ENCODE measurements at places on chromosomes 6 and 20.

GRCh38 chr6:77361018-77361417, 102.3 kb downstream of the HTR1B start:
- no peak for DNase-seq

DNA sequence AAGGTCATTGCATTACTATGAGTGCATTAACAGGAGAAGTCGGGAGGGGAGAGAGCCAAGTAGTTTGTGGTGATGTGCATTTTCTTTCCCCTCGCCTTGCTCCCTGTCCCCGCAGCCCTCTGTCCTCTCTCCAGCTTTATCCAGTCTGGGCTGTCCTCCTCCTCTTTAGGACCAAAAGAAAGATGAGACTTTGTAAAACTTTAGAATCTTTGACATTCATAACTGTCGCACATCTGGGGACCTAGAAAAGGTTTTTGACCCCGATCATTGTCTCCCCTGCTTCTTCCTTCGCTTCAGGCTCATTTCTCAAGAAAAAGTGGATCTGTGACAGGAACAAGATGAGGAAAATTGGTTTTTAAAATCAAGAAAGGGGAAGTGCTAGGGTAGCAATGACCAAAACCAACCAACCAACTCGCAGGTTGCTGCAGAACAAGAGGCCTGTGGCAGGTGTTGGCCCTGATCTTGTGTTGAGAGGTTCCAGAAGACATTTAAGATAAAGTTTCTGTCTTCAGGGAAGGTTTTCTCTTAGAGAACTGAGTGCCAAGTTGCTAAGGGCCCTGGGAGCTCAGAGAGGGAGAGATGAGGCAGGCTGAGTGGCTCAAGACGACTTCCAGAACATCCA, 17.6 kb downstream of the SYTL3 start:
- no peak for DNase-seq

- no peak for DNase-seq
Measured at GRCh38 chr6:21597801-21598673, 4.5 kb downstream of the SOX4 start.

- no peak for DNase-seq
Measured at GRCh38 chr6:80468398-80468797, 361.9 kb downstream of the BCKDHB start.

GRCh38 chr20:60469829-60470228, 511.6 kb downstream of the CDH26 start:
- no peak for DNase-seq

- DNase-seq, result no peak
Measured at GRCh38 chr20:11792568-11792953, 125.1 kb upstream of the BTBD3 start.

DNA sequence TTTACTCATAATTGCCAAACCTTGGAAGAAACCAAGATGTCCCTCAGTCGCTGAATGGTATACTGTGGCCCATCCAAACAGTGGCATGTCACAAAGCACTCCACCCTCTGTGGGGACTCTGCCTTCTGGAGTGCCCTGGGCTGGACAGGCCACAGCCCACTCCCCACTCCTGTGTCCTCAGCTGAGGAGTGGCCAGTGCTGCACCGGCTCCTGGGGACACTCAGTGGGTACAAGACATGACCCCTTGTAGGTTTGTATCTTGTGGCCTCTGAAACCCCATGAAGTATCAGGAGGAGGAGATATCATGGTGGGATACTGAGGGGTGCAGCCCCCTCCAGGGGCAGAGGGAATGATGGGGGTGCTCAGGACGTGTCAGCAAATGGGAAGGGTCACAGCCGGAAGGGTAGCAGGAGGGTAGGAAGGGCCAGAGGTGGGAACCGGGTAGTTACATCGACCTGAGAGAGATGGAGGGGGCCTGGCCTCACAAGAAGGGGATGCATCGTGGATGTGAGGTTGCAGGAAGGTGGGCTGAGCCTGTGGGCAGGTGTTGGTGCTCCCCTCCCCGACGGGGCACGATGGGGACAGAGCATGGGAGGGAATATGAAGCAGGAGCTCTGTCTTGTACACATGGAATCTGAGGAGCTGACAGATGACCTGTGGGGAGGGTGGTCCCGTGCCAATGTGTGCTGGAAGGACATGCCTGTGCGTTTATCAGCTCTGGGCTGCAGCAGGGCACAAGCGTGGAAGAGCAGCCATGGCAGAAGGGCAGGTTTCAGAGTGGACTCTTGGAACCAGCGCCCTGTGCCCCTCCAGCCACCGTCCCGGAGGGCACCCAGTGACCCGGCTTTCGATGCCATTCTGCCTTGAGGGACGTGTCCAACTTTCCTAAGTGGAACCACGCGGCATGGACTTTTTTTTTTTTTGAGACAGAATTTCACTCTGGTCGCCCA, 11.9 kb upstream of the HELZ2 start:
- DNase-seq, result no peak

DNA sequence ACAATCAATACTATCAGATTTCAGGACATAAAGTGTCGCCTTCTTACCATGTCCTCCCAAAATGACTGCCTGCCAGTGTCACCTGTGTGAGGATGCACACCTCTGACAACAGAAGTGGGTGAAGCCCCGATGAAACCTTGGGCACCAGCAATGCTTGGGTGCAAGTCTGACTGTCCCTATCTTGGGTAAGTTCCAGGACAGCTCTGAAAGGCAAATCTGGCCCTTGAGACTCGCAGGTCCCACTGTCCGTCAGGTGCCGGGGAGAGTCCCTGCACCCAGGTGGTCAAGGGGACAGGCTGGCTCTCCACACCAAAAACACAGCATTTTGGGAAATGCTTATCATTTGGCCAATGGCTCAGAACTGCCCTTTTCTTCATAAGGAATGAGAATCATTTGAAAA, 43.3 kb downstream of the EZR start:
- DNase-seq, result no peak

DNA sequence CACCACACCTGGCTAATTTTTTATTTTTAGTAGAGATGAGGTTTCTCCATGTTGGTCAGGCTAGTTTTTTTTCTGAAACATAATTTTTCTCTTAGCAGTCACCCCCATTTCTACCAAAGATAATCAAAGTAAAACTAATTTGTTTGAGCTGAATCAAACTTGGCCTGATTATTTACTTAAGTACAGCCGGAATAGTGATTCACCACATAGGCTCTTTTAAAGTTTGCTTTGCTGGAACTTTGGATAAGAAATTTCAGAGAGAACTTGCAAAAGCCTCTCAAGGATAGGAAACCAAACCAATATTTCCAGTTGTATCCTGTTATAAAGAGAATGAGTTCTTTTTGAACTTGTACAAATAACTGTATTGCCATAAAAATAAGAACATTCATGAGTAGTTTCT, 105.0 kb upstream of the SYNCRIP start:
- DNase-seq, result no peak

GRCh38 chr6:45661661-45662060, 283.9 kb upstream of the SUPT3H start:
- no peak for DNase-seq

DNA sequence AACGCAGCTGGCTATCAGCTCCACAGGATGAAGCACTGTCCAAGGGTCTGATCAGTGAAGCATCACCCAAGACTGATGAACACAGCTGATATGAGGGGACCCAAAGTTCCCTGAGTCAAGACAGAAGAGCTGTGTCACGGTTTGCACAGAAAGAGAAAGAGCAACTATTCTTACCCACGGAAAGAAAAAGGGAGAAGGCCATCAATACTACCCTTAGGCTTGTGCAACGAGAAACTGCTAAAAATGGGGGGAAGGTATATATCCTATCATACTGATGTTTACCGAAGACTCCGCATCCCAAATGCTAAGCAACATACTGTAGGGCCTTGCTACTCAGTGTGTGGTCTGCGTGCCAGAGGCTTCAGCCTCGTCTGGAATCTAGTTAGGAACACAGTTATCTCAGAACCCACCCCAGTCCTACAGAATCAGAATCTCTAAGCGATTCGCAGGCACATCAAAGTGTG, 665 bp downstream of the FASTKD5 start:
- no peak for DNase-seq

DNA sequence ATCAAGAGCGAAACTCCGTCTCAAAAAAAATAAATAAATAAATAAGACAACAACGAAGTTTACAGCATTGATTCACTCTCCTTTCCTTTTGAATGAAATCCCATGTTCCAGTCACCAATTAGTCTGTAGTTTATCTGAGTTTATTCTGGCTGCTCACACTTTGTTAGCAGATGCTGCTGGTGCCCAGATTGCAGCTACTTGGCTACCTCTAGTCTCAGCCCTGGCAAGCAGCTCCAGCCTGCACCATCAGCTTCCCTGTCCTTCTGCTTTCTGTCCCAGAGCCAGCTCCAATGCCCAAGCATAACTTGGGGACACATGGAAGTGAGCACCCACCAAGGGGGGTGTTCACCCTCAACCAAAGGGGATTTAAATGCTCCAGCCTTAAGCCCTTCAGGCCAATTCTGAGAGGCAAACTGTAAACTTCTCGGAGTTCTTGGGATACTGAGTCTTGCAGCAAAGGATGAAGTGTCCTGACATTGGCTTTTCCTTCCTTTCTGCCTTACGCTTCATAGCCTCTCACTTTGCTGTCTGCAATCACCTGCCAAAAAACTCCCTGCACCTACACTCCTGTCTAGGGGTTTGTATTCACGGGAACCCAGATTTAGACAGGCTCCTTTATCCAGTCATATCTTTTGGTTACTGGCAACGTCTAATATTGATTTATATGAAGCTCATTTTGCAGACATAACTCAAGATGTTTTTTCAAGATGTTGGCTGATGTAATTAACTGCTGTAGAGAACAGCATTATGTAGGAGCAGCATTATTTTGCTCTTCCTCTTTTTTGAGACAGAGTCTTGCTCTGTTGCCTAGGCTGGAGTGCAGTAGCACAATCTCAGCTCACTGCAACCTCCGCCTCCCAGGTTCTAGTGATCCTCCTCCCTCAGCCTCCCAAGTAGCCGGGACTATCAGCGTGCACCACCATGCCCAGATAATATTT, 9.8 kb upstream of the TASP1 start:
- no peak for DNase-seq

- DNase-seq, result no peak
Measured at GRCh38 chr6:18117136-18117535, 5.3 kb downstream of the NHLRC1 start.

DNA sequence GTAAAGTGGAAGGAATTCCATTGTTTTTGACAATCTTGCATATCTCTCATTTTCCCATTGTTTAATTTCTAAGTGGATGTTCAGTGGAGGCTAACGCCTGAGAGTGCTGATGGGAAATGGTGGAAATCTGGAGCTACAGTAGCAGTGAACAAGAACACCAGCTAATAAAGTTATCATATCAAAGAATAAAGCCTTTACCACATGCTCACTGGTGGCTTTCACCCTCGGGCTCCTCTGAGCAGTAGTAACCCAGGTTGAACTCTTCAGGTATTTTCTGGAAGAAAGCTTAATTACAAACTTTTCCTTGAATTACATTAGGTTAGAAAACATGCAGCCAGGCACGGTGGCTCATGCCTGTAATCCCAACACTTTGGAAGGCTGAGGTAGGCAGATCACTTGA, 10.4 kb upstream of the ACAT2 start:
- no peak for DNase-seq

DNA sequence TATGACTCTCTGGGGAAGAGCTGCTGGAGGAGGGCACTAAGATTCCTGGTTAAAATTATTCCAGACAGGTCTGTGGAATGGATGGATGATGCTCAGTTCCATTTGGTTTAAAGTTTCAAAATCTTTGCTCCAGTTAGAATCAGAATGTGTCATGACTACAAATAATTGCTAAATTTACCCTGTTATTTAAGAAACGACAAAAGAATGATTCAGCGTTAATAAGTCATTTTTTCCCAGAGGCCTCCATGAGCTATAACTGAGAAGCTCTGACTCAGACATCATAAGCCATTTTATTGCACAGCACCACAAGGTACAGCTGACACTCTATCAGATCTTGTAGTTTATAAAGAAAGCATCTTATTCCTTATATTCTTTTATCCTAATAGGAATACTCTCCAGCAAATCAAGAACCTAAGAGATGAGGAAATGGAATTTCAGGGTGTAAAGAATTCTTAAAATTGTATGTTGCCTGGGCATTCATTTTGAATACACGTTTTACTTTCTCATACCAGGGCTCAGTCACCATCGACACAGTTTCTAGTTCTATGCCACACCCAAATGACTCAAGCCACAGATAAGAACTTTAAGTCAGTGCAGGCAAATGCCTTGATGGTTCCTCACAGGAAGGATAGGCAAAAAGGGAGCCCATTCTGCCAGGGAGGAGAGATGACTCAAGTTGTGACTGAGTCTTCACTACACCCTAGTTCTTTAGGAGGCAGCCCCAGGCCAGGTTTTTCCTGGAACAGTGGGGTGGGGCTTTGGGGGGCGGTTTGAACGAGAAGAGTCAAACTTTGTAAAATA, 636.0 kb downstream of the MMUT start:
- DNase-seq, result no peak

- DNase-seq, result no peak
Measured at GRCh38 chr6:117512987-117513573, 30.6 kb downstream of the DCBLD1 start.

DNA sequence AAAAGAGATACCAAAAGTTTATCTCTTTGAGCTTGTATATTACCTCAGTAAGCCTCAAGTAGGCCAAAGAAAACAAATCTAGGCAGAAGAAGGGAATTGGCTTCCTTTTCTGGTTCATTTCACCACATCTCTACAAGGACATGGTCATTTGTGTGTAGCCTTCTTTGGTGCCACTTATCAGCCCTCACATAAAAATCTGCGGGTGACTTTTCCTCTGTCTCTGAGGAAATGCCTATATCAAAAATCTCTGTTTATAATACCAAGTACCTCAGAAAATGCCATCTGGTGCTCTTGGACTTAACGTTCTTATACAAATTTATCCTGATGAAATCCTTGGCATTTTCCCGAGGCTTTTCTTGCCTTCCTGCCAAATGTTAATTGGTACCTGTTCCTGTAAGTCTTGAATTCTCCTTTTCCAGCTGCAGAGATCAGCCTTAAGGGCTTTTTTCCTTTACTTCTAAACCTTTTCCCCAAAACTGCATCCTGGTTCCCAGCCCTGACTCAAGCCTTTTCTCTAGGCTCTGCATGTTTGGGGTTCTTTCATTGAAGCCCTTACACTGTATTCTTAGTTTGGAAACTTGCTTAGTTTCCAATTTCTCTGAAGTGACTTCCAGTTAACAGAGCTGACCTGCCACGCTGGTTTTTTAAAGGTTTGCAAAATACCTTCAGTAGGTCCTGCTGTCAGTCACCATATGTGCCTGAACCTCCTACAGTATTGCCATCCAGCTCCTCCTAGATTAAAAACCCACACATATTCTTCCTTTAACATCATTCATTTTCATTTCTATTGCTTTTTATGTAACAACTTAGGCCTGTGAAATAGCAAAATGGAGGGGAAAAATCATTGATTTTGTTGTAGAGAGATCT, 191.2 kb upstream of the PREP start:
- DNase-seq, result no peak

DNA sequence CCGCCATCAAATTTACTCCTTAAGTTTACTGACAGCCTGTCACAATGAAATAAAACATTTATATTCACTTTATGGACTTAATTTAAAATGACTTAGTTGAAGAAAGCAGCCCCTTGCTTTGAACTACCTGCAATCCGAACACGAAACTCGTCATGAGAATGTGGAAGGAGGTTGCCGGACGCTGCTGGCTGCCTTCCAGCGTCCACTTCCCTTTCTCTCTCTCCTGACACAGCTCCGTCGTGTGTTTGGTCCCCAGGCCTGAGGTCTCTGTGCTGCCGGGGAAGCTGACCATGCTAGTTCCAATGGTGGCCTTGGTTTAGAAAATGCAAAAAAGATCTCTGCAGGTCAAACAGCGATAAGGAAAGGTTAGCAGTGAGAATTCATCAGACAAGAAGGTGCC, 519.7 kb downstream of the CDH26 start:
- no peak for DNase-seq

Measured in pancreas (tissue), 10 donors.